ENCODE measurements at places on chromosomes 13 and 19. TPM values are rescaled to one million over a fixed set of nuclear protein-coding genes. Genes with fewer than 3 reads are reported as not detected.

Gene KLK6
- total RNA-seq = not detected

Gene VSIG10L
- total RNA-seq = 0.28 TPM

Gene LGALS14
- not detected for total RNA-seq

Gene BRCA2
- total RNA-seq = 1.7 TPM

Gene ZNF578
- total RNA-seq = 3.1 TPM

Gene ITGBL1
- total RNA-seq = 285 TPM

Gene ANGPTL4
- total RNA-seq = 1.1 TPM

Gene ELSPBP1
- total RNA-seq = not detected

Gene KCNN4
- 0.28 TPM for total RNA-seq
